Stimulated activated naive CD8-positive, alpha-beta T cell treated with anti-CD3 and anti-CD28 coated beads, Interleukin-15, Interleukin-2, amounts not matched to agents 100 U/mL and 50 U/mL, for 24 hours (primary cell): ENCODE measurements at places on chromosomes 5 and 9.

DNA sequence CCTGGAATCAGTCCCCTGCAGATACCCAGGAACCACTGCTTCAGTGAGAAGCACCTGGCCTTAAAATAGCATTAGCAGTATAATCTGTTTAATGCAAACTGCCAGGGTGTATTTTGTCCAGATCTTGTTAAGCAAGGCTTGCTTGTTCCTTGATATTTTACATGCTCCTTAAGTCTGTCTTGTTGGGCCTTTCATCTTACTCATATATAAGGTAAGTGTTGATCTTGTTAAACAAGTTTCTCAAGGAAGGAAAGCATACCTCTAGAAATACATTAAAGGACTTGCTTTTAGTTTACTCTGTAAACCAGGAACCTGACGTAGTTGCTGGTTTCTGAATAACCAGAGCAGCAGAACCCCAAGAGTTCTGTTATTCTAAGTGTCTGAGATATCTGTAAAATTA is 13.7 kb downstream of the HSPA4 start:
- no peak for DNase-seq

DNA sequence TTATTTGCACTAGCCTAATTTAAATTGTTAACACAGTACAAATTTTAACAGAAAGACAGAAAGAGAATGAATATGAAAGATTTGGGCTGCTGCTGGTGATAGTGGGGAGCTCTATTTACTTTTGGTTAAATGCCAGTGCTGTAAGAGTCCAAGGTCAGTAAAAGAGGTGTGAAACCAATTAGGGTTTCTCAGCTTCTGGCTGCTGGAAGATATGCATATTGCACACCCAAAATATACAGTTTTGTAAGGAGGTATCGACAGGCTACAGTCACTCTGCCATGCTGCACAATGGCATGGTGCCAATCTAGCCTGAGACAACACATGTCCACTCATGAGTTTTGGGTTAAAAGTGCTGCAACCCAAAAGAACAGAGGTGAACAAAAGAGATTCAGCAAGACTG is 79.3 kb downstream of the PPP2R2B start:
- no peak for DNase-seq

DNA sequence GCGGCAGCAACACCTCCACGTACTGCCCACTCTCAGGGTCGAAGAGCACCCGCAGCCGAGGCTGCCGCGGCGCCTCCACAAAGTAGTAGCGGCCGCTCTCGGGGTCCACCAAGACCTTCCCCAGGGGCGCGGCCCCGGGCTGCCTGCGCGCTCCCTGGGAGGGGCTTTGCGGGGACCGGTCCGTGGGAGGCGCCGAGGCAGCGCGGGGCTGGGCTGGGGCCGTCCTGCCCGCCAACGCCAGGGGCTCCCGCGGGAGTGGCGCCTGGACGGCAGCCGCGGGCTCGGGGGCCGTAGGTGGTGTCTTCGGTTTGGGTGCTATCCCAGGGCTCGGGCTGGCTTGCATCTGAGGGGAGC is 2.6 kb upstream of the MZB1 start:
- no peak for DNase-seq

DNA sequence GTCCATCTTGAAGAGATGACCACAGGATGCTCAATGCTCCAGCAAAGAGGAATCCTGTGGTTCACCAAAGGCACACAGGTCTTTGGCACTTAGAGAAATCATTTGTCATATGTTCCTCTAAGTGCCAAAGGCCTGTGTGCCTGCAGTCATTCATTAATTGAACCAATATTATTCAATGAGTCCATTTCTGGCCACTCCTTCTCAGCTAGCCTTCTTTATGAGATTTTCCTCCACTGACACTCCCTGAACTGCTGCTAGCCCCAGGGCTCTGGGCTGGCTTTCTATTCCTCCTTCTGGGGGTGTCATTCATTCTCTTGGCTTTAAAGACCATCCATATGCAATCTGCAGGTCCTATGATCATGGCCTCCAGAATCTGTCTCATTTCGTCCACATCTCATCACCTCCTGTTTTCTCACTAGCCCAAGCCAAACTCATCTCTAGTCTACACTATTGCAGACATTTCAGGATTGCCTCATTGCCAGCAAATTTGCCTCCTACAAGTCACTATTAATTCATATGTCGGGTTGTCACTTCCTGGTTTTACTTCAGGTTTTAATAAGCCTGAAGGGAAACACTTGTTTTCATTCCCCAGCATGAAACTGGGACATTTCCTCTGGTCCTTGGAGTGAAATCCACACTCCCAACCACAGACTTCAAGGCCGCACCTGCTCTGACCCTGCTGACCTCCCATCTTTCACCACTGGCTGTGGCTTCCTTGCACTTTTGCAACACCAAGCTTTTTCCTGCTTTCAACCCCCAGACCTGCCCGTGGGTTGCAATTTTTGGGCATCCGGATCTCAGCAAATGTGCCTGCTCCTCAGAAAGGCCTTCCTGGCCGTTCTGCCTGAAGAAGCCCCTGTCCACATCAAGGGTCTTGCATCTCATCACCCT is 35.1 kb downstream of the KCNIP1 start:
- no peak for DNase-seq

DNA sequence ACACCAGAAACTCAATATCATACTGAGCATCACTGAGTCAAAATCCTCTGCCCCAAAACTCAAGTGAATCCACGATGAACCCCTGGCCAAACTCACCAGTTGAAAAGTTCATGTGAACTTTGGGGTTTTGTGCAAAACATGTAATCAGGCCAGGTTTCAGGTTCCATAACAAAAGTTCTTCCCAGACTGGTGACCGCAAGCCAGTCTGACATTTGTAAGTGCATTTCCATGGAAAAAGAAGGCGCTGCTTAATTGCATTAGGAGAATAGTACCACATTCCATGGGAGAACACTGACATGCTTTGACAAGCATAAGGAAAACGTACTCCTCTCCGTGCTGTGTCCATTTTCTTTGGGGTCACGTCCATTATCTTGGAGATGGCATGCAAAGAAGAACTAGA is 567.0 kb downstream of the BNC2 start:
- DNase-seq, result no peak

DNA sequence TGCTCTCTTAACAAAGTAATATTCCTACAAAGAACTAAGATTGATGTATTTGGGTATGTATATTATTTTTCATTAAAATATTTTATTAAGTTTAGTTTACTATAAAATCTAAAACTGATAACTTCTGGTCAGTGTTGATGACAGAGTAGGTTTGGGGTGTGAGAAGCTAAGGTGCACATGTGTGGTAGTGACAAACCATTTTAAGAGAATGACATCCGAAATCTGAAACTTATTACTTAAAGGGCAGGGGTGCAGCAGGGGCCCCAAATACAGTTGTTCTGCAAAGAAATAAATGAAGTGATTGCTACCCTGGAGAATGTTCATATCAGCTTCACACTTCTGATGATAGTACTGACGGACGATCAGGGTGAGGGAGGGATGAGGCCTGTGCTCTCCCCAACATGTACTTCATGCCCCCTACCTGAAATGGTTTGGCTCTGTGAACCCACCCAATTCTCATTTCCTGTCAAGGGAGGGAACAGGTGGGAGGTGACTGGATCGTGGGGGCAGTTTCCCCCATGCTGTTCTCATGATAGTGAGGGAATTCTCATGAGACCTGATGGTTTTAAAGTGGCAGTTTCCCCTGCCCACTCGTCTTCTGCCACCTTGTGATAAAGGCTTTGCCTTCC is 125.3 kb upstream of the RFX3 start:
- DNase-seq, result no peak

DNA sequence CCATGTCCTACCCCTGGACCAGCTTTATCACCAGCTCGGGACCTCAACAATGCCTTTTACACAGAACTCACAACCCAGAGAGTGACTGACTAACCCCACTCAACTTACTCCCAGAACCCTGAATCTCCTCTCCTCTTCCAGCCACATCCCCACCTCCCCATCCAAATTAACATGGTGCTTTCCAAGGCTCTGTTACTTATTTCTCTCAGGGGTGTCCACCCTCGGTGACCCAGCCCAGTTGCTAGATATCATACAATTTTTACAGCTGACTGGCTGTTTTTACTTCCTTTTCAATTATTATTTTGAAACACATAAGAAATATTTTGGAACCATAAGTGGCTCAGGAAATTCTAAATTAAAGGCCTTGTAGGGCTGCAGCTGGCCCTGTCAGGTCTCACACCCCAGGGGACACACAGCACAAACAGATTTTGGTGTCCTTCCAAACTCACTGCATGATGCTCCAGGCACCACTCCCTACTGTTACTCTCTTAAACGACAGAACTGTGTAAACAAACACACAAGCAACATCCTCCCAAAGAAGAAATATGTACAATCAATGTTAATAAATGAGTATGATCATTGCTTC is 180.6 kb downstream of the ADAMTS12 start:
- DNase-seq, result no peak

DNA sequence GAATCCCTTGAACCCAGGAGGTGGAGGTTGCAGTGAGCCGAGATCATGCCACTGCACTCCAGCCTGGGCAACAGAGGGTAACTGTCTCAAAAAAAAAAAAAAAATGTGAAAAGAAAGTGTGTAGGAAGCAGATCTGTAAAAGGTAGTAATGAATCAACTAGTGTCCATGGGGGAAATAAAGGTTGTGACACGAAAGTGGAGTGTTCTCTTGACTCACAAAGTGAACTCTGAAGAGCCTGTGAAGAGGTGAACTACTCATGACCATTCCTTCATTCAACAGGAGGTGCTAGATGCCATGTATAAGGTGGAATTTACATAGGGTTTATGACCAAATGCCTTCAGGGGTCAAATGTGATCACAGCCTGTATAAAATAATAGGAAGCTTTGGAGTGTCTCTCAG is 12.8 kb downstream of the IQGAP2 start:
- no peak for DNase-seq

- no peak for DNase-seq
Observed at GRCh38 chr9:89525446-89526374, 27.8 kb upstream of the SEMA4D start.

GRCh38 chr5:76736679-76737556 is 21.0 kb downstream of the F2R start:
- no peak for DNase-seq

DNA sequence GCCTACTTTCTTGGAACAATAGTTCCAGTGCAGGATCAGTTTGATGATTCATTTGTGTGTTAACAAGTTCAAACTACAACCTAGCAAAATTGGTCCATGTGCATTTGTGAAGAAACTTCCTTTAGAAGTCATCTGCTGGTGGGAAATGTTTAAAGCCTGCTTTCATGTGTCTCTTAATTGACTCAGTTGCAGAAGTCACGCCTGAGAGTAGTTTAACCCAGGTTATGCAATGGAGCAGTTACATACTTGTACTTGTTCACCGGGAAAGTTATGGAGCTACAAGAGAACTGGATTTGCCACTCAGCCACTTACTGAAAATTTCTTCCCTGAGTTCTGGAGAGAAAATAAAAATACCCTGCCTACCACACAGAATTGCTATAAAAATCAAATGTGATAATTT is 1397.8 kb downstream of the PTPRD start:
- no peak for DNase-seq

DNA sequence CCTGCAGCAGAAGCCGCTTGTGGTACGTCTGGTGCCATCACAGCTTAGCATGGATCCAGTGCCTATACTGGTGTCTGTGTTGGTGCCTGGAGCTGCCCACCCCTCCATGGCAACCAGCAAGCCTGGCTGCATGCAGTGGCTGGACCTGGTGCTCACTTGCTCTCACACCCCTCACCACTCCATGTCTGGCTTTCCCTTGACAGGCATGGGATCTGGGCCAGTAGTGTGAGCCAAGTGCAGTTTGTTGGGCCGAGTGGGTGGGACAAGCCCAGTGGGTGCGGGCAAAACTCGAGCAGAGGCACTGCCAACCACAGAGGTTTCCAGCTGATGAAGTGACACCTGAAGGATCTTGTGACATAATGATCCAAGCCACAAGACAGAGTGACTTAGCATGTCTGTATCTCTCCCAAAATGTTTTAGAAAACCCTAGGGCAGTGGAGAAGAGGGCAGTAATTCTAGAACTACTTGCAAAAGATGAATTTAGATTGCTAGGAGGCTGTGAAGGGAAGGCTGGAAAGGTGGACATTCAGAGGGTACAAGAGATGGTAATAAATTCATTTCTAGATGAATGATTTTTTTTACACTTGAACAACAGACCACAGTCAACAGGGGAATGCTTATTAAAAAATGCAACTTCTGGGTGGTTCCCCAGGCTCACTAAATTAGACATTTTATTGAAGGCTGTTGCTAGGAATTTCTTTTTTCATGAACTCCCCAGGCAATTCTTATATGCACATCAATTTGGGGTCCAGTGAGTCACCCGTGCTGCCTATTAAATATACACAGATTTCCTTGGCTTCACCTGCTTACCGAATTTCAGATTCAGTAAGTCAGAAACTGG is 660.3 kb downstream of the TLR4 start:
- DNase-seq, result no peak

DNA sequence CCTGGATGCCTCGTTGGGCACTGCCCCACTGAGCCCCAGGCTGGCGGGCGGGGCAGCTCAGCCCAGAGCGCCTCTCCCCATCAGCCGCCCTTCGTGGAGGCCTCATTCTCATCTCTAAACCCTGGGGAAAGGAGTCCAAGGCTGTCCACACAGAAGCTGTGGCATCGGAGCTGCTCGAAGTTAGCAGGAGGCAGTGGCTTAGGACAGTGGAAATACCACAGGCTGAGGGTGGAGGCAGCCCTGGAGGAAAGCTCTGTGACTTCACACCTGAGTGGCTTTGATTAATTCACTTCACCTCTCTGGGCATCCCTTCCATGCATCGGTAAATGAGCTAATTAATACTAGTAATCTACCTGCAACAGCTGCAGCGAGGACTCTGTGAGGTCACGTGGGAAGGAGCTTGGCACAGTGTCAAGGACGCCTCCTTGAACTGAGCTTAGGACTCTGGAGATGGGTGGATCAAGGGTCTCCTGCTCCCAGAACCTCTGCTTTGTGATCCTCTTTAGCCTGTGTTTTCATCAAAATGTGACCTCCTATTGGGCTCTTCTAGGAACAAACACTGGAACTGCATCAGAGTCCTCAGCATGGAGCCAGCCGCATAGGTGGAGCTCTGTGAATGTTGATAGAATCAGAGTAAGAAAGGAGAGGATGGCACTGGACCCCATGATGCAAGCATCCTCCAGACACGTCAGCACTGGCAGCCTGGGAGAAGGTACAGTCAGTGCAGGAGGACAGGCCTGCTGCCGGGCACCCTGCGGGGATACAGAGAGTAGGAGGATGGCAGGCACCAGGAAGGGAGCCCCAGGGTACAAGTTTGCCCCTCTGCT is 842 bp upstream of the ANGPTL2 start:
- DNase-seq, result no peak

DNA sequence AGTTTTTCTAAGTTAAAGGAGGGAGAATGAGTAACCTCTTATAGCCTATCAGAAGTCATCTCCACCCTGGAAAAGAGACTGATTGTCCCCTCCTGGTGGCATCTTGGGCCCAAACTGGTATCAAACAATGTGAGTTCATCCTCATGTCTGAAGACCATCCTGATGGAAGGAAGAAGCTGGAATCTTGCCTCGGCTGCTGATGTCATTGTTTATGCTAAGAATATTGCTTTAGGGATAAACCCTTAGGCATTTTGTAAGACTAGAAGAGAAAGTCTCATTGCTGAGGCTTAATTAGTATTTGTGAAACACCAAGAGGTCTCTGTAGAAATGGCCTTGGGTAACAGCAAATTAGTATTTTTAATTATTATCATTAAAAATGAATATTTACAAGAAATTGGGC is 65.7 kb upstream of the KCNN2 start:
- no peak for DNase-seq
